ENCODE measurements at places on chromosomes 16 and 17.

DNA sequence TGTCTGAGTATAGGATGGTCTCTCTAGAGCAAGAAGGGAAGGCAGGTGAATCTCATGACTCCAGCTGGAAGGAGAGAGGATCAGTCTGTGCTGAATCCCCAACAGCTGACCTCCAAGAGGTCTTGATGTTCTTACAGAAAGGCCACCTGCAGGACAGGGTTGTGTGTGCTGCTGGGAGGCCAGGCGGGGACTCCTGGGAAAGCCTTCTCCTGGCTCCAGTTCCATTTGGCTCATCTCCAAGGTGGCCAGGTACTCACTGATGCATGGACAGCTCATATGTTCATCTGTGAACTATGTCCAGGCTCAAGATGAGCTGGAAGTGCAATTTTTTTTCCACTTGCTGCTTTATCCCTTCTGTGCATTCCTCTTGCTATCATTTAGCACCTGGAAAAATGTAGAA is 730.2 kb upstream of the RBFOX1 start:
- no peak for DNase-seq

- no peak for DNase-seq
Measured at GRCh38 chr17:8272421-8272820, 16.0 kb upstream of the RANGRF start.

DNA sequence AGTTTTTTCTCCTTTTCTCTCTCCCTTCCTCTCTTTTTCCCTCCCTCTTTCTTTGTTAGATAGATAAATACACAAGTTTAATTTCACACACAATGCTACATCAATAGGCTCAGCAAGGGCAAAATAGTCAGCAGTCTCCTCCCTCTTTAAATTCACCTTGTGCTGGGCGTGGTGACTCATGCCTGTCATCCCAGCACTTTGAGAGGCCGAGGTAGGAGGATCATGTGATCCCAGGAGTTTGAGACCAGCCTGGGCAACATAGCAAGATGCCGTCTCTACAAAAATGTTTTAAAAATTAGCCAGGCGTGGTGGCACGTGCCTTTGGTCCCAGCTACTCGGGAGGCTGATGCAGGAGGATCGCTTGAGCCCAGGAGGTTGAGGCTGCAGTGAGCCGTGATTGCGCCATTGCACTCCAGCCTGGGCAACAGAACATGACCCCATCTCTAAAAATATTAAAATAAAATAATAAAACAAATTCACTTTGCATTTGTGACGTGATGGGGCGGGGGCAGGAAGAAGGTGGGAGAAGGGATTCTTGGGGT is 27.4 kb downstream of the IL21R start:
- DNase-seq: no peak

DNA sequence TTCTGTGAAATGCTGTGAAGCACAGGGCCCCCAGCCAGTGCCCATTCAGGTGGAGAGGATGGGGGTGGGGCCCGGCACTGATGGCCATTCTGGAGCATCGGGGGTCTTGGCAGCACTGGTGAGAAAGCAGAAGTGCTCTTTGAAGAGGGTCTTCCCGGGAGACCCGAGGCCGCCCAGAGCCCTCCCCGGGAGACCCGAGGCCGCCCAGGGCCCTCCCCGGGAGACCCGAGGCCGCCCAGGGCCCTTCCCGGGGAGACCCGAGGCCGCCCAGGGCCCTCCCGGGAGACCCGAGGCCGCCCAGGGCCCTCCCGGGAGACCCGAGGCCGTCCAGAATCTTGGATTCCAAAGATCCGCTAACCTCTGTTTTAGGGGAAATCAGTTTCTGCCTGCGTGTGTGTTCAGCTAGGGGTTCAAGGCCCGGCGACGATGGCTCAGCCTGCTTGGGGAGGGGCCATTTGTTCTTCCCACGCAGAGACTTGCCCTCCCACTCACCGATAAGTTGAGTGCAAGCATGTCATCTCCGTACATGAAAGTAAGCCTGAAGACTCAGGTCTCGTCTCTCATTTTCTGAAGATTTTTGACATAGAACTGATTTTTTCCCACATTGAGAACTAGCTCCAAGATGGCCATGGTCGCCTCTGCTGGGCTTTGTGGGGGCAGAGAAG is 35.2 kb upstream of the CAPN15 start:
- no peak for DNase-seq

DNA sequence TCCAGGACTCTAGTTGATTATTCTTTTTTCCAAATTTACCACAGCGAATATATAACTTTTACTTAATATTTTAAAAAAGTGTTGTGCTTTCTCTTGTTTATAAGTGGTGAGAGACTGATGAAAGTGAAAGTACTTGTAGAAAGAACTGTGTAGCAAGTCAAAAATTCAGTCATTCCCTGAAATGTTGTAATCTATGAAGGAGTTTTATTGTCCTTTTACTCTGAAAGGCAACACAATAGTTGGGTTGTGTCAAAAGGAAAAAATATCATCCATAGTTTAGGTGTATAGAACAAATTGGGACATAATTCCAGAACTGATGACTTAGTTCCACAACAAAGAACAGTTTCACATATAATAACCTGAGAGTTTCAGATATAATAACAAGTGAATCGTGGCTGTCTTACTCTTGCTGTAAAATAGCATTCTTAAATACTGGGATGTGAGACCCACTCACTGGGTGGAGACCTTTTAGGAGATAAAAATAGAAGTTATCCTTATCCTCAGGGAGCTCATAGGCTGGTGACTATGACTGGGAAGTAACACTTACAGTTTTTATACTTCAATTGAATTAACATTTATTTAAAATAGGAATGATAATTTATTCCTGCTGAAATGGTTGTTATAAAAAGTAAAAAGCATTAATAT is 20.6 kb downstream of the CYB5B start:
- DNase-seq: no peak

DNA sequence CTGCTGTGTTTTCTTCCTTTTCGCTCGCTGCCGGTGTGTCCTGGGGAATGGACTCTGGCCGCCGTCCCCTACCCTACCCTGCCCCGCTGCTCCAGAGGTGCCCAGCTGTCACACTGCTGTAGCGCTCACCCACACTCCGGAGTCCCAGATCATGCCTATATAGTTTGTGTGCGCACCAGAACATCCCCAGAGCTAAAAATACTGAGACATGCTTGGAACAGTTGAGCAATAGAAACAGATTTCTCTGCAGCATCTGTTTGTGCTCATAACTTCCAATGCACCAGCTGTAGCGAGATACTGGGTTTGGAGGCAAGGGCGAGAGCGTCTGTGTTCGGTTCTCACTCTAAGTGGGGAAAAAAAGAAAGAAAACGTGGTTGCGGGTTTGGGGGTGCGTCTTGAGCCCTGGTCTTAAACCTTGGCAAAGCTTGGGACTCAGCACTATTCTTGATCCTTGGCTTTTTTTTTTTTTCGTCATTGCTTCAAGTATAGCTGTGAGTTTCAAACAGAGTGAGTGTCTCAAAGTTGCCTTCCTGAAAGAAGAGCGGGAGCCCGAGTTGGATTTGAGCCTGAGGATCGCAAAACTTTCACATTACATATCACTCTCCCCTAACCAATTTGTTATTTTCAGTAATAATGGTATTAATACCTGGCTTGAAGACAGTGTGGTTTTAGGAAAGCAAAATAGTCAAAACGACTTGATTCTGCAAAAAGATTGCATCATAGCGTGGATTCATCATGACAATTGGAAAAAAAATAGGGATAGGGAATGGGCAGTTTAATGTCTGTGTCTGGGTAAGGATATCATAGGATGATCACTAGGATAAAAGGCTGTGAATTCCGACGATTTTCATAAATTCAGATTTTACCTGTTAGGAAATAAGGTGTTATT is 621 bp downstream of the KCNJ2 start:
- DNase-seq: no peak

GRCh38 chr17:31573047-31573446 is 181.6 kb downstream of the RAB11FIP4 start:
- DNase-seq: no peak

DNA sequence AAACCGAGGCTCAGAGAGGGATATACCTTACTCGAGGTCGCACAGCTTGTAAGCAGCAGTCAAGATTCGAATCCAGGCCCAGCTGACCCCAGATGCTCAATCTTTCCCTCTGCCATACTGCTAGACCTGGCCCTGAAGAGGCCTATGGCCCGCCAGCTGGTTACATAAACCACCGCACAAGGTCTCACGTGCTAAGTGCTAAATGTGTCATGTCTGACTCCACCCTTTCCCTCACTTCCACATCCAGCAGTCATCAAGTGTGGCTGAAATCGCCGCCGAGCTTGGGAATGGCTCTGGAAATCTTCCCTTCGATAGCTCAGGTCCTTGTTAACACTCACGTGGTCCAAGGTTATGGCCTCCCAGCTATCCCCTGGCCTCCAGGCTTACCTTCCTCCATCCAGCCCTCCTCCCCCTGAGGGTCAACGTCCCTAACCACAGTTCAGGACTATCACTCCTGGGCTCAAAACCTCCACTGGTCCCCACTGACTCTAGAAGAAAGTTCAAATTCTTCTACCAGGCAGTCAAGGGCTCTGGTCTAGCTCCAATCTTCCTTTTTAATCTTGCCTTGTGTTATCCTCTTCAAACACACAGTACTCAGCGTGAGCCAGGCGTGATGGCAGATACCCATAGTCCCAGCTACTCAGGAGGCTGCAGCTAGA is 3.5 kb downstream of the ZBTB4 start:
- no peak for DNase-seq

- DNase-seq: no peak
Measured at GRCh38 chr16:27289669-27290068, 21.1 kb upstream of the NSMCE1 start.

DNA sequence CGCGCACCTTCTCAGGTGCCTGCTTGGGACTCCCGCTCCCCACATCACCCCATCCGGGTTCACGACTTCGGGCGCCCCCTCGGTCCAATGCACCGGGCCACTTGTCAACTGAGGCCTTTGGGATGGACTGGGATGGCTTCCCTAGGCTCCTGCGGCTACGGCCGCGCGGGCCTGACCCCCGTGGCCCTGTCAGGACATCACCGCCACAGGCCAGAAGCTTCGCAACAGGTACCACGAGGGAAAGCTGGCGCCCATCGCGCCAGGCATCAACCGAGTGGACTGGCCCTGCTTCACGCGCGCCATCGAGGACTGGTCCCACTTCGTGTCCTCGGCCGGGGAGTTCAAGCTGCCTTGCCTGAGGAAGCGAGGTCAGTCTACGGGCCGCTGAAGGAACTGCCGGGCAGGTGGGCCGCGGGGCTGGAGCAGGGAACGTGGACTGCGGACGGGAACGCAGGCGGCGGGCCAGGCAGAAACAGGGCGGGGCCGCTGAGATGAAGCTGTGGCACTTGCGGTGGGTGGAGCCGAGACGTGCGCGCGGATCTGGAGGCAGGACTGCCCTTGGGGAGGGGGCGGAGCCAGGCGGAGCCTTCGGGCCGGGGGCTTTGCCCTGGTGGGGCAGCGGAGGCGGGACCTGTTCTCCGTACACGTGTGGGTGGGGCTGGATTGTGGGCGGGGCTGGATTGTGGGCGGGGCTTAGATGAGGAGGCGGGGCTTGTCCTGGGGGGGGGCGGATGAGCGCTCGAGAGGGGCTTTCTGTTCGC is 13.7 kb upstream of the CNGB1 start:
- no peak for DNase-seq

GRCh38 chr16:24853830-24854229 is 8.1 kb downstream of the SLC5A11 start:
- no peak for DNase-seq

DNA sequence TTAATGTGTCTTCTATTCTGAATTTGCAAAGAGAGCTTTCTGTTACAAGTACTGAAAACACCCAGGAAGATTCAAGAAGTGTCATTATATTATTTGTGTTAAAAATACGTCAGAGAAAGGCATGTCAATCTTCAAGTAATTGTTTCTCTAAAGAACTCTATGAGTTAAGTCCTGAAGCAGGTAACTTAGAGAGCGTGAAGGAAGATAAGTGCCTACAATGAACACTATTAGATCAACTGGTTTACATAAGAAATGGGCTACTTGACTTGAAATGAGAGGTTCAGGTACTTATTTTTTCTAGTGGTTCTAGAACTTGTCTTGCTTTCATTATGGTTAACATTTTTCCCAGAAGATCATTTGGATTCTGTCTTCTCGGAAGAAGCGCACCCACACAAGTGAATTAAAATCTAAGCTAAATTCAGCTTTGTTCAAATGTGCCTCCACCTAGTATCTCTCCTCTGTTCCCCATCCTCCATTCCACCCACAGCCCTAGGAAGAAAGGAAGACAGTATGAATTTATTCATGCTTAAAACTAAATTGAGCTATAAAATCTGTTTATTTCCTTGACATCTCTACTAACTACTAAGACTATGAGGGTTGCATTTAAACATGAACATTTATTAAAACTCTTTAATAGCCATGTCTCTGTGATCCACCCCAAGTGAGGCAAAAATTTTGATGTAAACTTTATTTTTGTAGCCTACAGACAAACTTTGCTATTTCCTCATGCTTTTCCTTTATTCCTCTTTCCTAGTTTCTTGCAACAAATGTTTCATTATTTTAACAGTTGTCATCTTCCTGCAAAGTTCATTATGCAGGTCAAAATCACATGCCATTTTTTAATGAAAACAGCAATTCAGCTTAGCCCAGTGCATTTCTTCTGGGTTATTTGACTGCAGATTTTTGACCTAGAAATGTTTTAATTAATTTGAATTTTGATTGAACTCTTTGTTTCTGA is 206.8 kb downstream of the KCNJ2 start:
- no peak for DNase-seq

DNA sequence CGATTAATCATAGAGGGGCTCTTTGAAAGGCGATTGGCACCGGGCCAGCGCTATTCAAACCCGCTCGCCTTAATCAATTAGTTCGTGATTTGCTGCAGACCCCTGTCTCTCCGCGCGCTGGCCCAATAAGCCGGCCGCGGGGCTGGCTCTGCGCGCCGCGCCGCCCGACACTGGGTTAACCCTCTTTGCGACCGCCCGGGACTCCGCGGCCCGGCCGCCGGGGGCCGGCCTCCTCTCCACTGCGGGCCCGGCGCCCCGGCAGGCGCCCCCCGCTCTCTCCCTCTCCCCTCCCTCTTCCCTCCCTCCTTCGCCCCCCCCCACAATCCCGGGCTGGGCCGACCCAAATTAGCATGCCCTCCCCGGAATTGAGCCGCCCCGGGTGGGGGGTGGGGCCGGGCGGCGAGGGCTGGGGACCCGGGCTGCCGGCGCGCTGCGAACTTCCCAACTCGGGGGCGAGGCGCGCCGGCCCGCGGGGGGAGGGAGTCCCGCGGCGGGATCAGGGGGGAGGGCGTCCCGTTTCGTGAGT is 428 bp upstream of the SALL1 start:
- DNase-seq: no peak

DNA sequence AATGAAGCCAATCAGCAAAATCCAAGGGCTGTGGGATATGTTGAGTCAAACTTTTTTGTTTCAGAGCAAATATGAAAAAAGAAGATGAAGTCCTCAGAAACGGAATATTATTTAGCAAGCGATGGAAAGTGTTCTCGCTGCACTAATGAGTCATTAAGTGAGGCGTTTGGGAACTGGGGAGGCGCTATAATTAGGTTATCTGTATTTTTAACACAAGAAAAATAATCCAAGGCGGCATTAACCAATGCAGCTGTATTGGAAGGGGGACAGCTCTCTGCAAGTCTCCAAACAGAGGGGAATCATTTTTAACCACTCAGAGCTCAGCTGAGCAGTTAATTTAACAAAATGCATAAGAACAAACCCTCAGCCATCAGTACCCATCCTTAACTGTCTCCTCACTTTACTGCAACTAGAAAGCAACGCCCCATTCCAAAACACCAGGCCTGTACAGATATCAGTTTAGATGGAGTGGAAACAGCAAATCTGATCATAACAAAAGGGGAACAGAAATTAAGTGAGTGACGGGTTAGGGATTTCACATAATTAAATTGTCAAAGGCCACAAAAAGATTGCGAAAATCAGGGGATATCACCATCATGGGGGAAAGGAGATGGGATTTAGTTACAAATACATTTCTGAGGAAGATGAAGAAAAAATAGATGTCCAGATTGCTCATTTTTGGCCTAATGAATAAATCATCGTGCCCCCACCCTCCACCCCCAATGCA is 211.0 kb upstream of the TOX3 start:
- no peak for DNase-seq
